ENCODE measurements at places on chromosomes 7 and 10.

GRCh38 chr7:6158424-6159096 lies 113.9 kb downstream of the CYTH3 start:
- no peak for DNase-seq

DNA sequence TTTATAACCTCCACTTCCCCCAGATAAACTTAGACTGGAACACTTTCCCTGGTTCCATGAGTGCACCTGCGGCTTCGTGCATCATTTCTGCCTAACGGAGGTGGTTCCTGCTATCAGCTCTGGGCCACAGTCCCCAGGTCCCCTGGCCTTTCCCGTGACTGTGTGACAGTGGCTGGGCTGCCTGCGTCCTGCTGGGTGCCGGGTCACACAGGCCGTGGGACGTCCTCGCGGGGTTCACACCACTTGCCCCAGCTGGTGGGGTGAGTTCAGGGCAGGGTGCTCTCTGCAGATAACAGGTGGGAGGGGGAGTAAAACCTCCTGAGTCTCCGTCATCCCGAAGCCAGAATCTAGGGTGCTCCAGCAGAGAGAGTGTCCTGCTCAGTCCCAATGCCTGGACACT lies 58.7 kb upstream of the CFAP46 start:
- no peak for DNase-seq

DNA sequence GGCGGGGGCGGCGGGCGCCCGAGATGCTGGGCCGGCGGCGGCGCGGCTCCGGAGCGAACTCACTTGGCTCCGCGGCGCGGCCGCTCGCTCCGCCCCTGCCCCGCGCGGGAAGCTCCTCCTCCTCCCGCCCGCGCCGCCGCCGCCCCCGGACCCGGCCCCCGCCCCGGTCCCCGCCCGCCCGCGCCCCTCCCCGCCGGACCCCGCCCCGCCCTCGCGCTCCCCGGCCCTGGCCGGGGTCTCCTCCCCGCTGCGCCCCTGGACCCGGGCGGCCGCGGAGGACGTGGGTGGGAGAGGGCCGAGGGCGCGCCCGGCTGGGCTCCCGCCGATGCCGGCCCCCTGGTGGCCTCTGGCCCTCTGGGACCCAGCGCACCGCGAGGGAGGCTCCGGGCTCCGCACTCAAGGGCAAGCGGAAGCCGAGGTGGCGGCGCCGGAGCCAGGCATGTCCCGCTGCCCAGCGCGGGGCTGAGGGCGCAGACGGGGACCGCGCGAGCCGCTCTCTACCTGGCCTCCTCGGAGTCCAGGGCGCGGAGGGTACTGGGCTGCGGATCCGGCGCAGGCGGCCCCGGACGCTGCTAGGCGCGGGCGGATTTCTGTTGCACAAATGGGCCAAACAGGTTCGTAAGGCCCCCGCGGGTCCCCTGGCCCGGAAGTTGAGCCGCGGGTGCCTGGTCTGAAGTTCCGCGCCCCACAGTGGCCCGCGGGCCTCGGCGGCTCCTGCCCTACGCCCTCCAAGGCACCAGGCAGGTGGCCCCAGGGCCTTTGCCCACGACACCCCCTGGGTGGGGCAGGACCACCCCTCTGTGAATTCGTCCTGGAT lies at the start of gene TCERG1L:
Gene TCERG1L (minus strand): TSS at position 61 of the 817 bp plus-strand sequence. CDS start 86 bp downstream, outside the sequence.
- no peak for DNase-seq

- DNase-seq: no peak
These were observed 1.2 kb downstream of the EN2 start for GRCh38 chr7:155458878-155459699.

GRCh38 chr10:4352414-4352961 lies 473.5 kb upstream of the AKR1E2 start:
- DNase-seq: no peak

- DNase-seq: no peak
These were observed 101.2 kb upstream of the ZNF716 start for GRCh38 chr7:57348646-57349269.
